Caco-2 (cell line): ENCODE measurements at places on chromosomes 7 and 10. TPM values are rescaled to one million over a fixed set of nuclear protein-coding genes. Genes with fewer than 3 reads are reported as not detected.
A peak's percentile ranks its signal among the peaks of the same experiment; 100 is the strongest.

The TYSND1 gene
- 29.4 and 29.8 TPM in 2 replicates for total RNA-seq

- H3K4me1 ChIP-seq: no peaks in the 10 kb centered on the region
- peak; percentile 76 for DNase-seq
- H3K27me3 ChIP-seq: no peaks in the 10 kb centered on the region; the same call in 1 of the 2 replicates
- H3K36me3 ChIP-seq: no peaks in the 10 kb centered on the region
Measured at GRCh38 chr7:31735991-31736982, 49.3 kb downstream of the PPP1R17 start.

GRCh38 chr7:30274641-30275040 lies 9.8 kb upstream of the ZNRF2 start:
- no peaks in the 10 kb centered on the region for H3K4me1 ChIP-seq
- H3K36me3 ChIP-seq: no peaks in the 10 kb centered on the region
- no peak overlapping the region for H3K27ac ChIP-seq
- no peaks in the 10 kb centered on the region for H3K27me3 ChIP-seq

DNA sequence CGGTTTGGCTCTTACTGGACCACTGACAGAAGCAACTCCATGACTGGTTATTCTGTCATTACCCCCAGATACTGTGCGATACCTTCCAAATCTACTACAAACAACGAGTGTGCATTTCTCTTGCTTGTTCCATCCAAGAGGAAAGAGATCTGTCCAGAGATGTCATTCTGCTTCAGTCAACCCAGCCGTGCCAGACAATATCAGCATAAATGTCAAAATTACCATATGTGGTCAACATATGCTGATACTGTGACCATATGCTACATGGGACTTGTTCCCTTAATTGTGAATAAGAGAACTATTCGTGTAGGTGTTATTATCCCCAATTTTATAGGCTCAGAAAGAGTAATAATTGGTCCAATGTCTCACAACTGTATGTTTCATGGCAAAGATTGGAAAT lies 143.2 kb upstream of the PRSS1 start:
- H3K27me3 ChIP-seq: no peaks in the 10 kb centered on the region
- H3K36me3 ChIP-seq: no peaks in the 10 kb centered on the region
- no peak for DNase-seq
- no peak overlapping the region for H3K27ac ChIP-seq
- H3K4me1 ChIP-seq: no peaks in the 10 kb centered on the region
- no peak overlapping the region for H3K4me3 ChIP-seq

- H3K27me3 ChIP-seq: no peaks in the 10 kb centered on the region
- H3K36me3 ChIP-seq: no peaks in the 10 kb centered on the region
- no peak overlapping the region for H3K27ac ChIP-seq
- H3K4me3 ChIP-seq: no peak overlapping the region
- H3K4me1 ChIP-seq: peaks cover 12% of the 10 kb centered on the region
Measured at GRCh38 chr10:35456153-35456720, 119.9 kb downstream of the CCNY start.

The TMEM176B gene
- 31.4 and 35.8 TPM in 2 replicates for total RNA-seq

GRCh38 chr10:71638064-71638821 lies 81.3 kb downstream of the C10orf105 start:
- H3K27ac ChIP-seq: peak overlapping the region; percentile 93
- DNase-seq: peak; percentile 98
- no peaks in the 10 kb centered on the region for H3K36me3 ChIP-seq
- H3K4me1 ChIP-seq: peaks cover 71% of the 10 kb centered on the region
- no peaks in the 10 kb centered on the region for H3K27me3 ChIP-seq
- H3K4me3 ChIP-seq: peak overlapping the region; percentile 2

The CYP3A7 gene
- total RNA-seq: not detected in 2 replicates

GRCh38 chr10:103740611-103741010 lies 114.8 kb downstream of the SH3PXD2A start:
- 0 out of 2 replicates have a peak, but pooled peaks cover 1% of the 10 kb centered on the region for H3K4me1 ChIP-seq
- no peak overlapping the region for H3K4me3 ChIP-seq
- no peaks in the 10 kb centered on the region; the same call in 1 of the 2 replicates for H3K36me3 ChIP-seq
- H3K27ac ChIP-seq: no peak overlapping the region
- no peaks in the 10 kb centered on the region for H3K27me3 ChIP-seq

DNA sequence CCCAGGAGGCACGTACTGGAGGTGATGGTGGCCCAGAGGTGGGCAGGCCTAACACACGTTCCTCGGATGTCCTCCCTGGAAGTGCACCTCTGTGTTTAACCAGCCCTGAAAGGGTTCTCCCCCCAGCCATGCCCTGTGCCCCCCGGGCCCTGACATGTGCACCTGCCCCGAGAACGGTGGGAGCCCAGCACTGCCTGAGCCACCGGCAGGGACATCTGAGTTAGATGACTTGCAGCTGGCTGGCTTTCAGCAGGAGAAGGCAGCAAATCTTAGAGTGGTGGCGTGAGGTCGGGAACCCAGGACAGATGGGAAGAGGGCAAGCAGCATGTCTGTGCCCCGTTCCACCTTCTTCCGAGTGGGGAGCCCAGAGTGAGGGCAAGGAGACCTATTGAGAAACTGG lies 291.8 kb downstream of the TCERG1L start:
- H3K4me1 ChIP-seq: no peaks in the 10 kb centered on the region
- H3K27me3 ChIP-seq: no peaks in the 10 kb centered on the region
- no peak for DNase-seq
- H3K36me3 ChIP-seq: no peaks in the 10 kb centered on the region
- no peak overlapping the region for H3K4me3 ChIP-seq

DNA sequence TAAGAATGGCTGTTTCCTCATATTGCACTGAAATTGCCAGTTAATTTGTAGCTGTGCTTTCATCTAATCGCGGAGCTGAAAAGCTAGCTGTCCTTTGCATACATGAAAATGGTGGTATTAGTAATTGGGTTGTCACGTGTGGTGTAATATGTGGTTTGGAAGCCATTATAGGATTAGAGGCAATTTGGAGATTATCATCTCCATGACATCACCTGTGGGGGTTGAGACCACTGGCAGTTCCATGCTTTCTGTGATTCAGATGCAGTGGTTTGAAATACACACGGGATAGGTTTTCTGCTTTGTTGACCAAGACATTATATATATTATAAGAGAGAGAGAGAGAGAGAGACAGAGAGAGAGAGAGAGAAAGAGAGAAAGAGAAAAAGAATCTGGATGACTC lies 180.8 kb downstream of the RAB11FIP2 start:
- no peaks in the 10 kb centered on the region for H3K4me1 ChIP-seq
- H3K27me3 ChIP-seq: no peaks in the 10 kb centered on the region
- H3K4me3 ChIP-seq: no peak overlapping the region
- H3K27ac ChIP-seq: no peak overlapping the region
- DNase-seq: no peak

DNA sequence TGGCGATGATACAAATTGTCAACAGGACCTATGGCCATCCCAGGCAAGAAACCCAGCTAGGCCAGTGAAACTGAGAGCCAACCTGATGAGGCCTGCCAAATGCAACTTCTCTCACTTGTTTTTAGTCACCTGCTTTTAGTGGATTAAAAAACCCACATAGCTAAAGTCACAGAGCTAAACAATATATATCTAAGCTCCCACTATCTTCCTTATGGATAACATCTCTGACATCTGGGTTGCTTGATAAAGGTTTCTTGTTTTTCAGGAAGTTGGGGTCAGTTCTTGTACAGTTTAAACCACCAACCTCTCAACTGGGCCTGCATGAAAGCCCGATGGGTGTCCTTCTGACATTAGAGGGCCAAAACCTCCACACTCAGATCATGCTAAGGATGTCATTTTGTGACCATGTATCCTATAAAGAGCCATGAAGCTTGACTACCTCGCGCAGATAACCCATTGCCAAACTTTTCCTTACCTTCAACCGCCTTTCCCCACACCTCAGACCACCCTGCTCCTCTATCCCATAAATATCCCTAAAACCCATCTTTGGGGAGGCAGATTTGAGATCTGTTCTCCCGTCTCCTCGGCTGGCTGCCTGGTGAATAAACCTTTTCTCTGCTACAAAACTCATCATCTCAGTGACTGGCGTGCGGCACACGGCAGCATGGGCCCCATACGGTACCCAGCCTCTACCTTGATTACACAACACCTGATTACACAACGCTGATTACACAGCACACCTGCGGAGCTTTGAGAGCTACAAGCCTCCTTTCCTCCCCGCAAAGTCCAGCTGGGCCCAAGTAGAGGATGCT lies 797 bp upstream of the STMP1 start:
- H3K36me3 ChIP-seq: no peaks in the 10 kb centered on the region
- H3K27ac ChIP-seq: peak overlapping the region; percentile 87
- H3K4me1 ChIP-seq: peaks cover 11% of the 10 kb centered on the region
- DNase-seq: no peak
- H3K27me3 ChIP-seq: no peaks in the 10 kb centered on the region
- peak overlapping the region; percentile 100 for H3K4me3 ChIP-seq

DNA sequence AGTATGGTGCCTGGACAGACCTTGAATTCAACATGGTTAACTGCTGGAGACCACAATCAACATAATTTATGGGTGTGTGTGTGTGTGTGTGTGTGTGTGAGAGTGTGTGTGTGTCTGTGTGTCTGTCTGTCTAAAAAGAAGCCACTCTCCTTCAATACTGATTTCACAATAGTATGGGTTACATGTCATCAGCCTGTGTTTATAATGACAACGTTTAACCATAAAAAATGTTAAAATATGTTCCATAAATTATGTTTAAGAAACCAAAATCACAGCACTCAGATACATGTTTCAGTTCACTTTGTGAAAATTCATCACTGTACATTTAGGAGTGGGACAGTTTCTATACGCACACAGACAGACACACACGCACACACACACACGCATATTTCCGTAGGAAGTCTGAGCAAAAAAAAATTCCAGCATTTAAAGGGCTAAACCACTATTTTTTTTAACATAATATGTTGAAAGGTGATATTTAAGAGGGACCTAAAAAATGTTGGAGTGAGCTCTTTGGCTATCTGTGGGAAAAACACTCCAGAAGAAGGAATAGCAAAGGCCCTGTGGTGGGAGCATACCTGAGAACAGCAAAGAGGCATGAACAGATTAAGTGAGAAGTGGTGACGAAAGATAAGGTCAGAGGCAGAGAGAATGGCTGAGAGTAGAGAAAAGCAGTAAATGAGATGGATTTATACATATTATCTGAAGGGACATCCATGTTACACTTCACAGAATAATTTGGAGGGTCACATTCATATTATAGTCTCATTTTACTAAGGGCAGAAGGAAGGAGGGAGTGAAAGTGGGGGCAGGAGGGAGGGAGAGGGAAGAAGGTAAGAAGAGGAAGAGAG lies 10.9 kb downstream of the PDZD8 start:
- H3K27ac ChIP-seq: peak overlapping the region; percentile 43
- no peak overlapping the region for H3K4me3 ChIP-seq
- peaks cover 71% of the 10 kb centered on the region for H3K4me1 ChIP-seq
- H3K27me3 ChIP-seq: no peaks in the 10 kb centered on the region
- DNase-seq: no peak
- H3K36me3 ChIP-seq: no peaks in the 10 kb centered on the region

DNA sequence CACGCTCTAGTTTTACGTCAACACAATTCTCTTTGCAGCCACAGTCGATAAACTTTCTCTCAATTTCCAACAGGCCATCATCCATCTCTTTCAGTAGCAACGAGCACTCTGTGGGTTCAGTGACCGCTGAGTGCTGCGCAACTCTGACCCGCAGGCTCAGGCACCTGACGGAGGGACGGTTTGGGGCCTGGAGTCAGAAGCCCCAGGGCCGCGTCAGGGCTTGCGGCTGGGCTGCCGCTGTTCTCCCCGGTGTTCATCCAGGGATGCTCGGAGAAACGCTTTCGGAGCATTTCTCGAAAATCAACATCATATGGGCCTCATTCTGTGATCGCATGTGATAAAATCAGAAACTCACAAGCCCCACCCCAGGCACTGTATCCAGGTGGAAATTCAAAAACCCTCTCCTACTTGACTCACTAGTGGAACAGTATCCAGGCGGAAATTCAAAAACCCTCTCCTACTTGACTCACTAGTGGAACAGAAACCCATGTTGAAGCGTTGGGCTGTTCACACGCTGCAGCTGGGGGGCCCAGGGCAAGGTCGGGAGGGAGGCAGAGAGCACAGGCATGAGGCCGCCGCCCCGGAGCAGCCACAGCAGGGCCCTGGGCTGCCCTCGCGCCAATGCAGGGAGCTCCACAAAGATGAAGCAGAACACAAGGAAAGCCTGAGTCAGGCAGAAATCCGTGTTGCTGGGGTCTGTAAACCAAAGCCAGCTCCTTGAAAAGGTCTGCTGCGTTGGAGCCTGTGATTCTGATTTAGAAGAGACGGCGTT lies 73.3 kb upstream of the NKX6-2 start:
- H3K27ac ChIP-seq: no peak overlapping the region
- peak; percentile 12 for DNase-seq
- H3K4me3 ChIP-seq: no peak overlapping the region
- no peaks in the 10 kb centered on the region; the same call in 1 of the 2 replicates for H3K4me1 ChIP-seq
- no peaks in the 10 kb centered on the region for H3K27me3 ChIP-seq

DNA sequence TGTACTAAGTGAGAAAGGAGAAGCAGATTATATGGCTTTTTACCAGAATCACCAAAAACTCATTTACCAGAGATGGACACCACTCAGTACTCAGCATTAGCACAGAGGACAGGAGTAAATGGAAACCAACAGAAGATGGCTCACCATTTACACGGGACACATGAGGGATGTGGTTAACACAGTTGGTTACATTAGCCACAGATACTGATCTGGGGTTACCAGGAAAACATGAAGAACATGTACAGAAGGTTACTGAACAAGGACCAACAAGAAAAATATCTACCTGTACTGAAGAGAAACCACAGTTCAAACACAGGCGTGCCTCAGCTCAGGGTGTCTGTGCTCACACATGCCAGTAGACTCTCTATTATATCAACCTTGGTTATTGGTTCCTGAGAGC lies 1285.8 kb upstream of the SORCS1 start:
- H3K4me1 ChIP-seq: no peaks in the 10 kb centered on the region
- no peak overlapping the region for H3K4me3 ChIP-seq
- H3K27ac ChIP-seq: no peak overlapping the region
- peaks cover 2% of the 10 kb centered on the region; the same call in 1 of the 2 replicates for H3K27me3 ChIP-seq
- no peaks in the 10 kb centered on the region for H3K36me3 ChIP-seq

GRCh38 chr10:8182806-8183205 lies 128.3 kb downstream of the GATA3 start:
- H3K4me1 ChIP-seq: no peaks in the 10 kb centered on the region
- DNase-seq: no peak
- H3K27me3 ChIP-seq: no peaks in the 10 kb centered on the region
- H3K4me3 ChIP-seq: no peak overlapping the region

The HOXA5 gene
- 4.3 and 4.9 TPM in 2 replicates for total RNA-seq

The CFAP70 gene
- 0.26 and 0.39 TPM in 2 replicates for total RNA-seq

DNA sequence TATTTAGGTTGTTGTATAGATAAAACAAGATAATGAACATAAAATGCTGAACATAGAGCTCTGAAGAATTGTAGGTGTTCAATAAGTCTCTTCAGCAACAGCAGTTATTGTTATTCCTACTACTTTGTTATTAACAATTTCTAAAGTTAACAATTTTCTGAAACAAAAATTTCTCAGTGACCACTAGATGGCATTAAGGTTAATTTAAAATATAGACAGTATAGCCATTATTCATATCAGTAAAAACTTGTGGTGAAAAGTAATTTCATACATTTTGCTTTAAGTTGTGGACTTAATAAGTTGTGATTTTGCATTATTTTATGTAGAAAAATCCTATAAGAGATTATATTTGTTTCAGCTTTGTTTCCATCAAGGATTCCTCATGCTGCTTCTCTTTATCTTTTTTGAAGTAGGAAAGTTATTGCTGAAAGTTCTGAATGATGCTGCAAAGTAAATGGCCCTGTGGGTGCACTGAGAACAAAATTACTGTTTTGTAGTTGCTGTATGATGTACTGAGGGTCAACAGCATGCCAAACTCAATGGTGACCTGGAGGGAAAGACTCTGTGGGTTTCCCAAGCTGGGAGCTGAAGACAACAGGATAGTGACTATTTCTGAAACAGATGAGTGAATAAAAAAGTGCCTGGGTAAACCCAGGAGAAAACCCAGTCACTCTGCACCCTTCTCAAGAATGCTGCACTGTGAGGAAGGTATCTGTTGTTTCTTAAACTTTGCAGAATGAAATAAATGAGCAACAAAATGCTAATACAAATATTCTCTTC lies 253.6 kb downstream of the KIF20B start:
- H3K4me3 ChIP-seq: no peak overlapping the region
- H3K27me3 ChIP-seq: no peaks in the 10 kb centered on the region
- H3K36me3 ChIP-seq: no peaks in the 10 kb centered on the region
- no peak for DNase-seq
